Stimulated activated CD4-positive, alpha-beta T cell treated with anti-CD3 and anti-CD28 coated beads, Interleukin-12 subunit alpha, Interleukin-12 subunit beta, amount 100 ng/mL, for 48 hours (primary cell): ENCODE measurements at places on chromosomes 3 and 15.
A peak's percentile ranks its signal among the peaks of the same experiment; 100 is the strongest.

- no peak for DNase-seq
These were observed 17.9 kb upstream of the RPUSD3 start for GRCh38 chr3:9861626-9862130.

- no peak for DNase-seq
These were observed 587 bp upstream of the TNK2 start for GRCh38 chr3:195908694-195909581.

- no peak for DNase-seq
These were observed 20.7 kb upstream of the ZBED2 start for GRCh38 chr3:111615880-111616279.

DNA sequence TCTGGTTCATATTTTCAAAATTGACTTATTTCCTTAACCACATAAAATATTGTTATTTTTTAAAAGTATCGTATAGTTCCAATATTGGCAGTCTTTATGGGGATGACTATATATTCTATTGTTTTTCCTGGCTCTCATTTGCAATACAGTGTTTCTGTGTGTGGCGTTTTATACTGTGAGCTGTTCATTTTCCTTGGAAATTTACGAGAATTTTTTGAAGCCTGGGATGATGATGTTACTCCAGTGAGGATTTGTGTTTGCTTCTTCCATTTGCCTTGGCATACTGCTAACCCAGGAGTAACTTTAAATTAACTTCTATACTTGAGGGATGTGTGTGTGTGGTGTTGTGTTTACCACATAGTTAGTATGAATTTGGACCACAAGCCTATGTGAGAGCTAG lies 95.2 kb downstream of the NR1D2 start:
- DNase-seq = no peak

- DNase-seq = no peak
These were observed at the start of gene ACP3 for GRCh38 chr3:132317229-132317948. Gene ACP3 (plus strand): TSS chr3:132317407. CDS start chr3:132317457, 50 bp downstream.

GRCh38 chr3:119293871-119294695 lies at the start of gene ARHGAP31:
Gene ARHGAP31 (plus strand): TSS chr3:119294383. CDS start chr3:119294905, 522 bp downstream.
- DNase-seq = peak; percentile 83

DNA sequence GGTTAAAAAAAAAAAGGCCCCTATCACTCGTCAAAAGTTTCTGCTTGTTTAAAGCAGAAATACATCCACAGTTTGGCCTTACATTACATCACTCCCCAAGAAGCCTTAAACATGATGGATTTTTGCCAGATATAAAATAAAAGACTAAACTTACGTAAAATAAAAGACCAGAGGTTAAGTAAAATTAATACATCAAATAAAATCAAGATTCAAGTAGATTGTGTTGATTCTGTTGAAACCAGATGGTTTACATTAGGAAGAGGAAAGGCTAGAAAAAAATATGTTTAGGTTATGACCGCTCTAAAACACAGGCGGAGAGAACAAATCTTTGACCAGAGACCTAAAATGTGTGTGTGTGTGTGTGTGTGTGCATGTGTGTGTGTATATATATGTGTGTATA lies 104.1 kb downstream of the DUT start:
- DNase-seq = no peak

DNA sequence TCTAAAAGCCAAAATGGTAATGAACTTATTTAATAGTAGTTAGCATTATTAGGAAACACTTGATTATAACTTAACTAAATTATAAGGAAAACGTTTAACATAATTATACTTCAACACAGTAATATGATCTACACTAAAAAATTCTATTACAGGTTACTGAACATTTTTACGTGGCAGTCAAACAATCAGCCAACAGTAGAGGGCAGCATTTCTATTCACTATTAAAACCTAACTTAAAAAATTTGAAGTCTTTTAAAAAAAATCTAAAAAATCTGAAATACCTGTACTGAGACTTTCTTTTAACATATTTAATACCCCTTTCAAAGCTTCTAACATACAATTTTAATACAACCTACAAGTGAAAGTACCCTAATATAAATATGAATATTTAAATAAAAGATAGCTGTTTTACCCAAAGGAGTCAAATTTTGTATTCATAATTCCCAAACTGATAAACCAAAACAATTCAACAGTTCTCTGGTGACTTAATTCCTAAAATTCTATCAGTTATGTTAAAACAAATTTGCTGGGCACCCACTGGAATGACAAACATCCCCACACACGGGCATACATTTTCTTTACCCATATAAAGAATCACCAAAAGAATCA lies 41.5 kb downstream of the DLG1 start:
- DNase-seq = peak; percentile 50

DNA sequence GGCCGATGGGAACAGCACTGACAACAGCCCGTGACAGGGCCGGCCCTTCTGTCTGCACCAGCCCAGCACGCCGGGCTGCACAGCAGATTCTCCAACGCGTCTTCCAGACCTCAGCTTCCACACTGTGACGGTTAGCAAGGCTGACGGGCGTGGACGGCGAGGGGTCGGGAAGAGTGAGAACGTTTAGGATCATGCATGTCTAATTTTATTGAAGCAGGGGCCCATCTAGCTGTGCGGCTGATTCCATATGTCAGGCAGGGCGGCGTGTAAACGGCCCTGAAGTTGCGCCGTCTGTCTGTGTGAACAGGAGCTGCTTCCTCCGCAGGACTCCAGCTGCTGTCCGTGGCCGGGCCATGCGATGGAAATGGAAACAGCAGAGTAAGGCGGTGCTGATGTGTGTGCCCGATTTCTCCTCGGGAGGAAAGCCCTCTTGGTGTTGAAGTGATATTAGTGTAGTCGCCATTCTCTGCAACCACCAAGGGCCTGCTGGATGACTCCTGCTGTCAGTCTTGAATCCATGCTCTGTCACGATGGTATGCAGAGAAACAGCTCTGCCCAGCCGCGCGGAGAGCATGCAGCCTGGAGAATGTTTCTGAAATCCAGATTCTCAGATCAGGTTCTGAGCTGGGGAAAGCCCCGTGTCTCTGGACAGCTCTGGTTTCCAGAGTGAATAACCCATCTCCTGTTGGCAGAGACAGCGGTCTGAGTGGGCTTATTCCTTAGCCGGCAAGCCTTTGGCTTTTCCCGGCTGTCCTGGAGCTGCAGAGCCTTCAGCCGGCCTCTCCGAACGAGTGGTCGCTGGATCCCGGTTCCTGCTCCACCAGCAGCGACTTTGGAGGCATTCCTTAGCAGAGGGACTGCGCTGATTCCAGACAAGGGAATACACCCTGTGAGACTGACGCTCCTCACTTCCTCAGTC lies 158.1 kb upstream of the UBE3A start:
- no peak for DNase-seq

- no peak for DNase-seq
These were observed 751.7 kb upstream of the GOLIM4 start for GRCh38 chr3:168847291-168847883.

- DNase-seq = no peak
These were observed 19.6 kb downstream of the PAQR9 start for GRCh38 chr3:142943870-142944269.

DNA sequence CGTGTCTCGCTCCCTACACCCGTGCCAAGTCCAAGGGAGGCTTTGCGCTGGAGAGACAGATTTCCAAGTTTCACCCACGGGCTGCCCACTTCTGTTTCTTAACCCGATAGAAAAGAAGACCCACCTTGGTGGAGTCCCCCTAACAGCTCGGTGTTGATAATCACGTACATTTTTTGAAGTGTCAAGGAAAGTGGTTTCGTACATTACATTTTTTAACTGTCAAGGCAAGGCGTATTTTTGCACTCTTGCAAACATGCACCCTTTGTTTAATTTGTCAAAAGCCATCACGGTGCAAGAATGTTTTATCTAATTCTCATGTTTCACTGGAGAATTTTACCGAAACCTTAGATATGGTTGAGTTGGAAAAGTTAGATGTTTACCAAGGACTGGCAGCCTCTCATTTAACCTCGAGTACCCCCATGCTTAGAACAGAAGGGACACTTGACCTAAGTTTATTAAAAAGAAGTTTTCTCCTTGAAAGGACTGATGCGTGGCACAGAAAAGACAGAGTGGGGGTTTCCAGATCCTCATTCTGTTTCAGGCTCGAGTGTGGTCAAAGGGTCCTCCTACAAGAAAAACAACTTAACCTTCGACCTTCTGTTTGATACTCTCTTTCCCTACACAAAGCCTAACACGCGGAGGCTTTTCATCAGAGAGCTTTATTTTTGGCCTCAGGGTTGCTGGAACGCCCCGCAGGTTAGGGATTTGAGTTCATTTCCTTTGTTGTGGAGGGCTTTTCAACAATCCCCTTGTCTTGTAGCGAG lies 882 bp downstream of the GXYLT2 start:
- no peak for DNase-seq
